ENCODE measurements at places on chromosomes 7 and 10. TPM values are rescaled to one million over a fixed set of nuclear protein-coding genes. Genes with fewer than 3 reads are reported as not detected.

PAPOLB gene
- 0.29 TPM for total RNA-seq

HOGA1 gene
- 1.3 TPM for total RNA-seq

OAT gene
- 50.4 TPM for total RNA-seq

NUP42 gene
- total RNA-seq: 41.7 TPM

CACNB2 gene
- total RNA-seq: 14.3 TPM

MRLN gene
- total RNA-seq: not detected

All from ureter (tissue), 1 donor.